Fibroblast of the conjunctiva (primary cell): ENCODE measurements at places on chromosomes 1 and 21.

DNA sequence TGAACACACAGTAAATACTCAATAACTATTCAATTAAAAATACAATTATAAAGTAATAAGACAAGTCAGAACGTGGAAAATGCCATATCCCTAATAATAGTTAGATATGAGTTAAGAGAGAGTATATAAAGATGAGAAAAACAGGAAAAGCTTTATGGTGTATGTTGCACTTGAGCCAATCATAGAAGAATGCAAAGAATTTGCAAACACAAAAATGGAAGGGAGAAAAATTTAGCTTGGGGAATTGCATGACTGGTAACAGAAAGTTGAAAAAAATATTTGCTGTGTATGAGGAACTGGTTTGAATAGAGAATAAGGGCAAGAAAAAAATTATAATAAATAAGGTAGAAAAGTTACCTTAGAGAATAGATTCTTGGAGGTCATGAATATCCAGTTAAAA is 739.6 kb upstream of the CXADR start:
- no peak for DNase-seq

GRCh38 chr1:116950517-116951199 is 40.9 kb downstream of the PTGFRN start:
- peak; percentile 35 for DNase-seq

DNA sequence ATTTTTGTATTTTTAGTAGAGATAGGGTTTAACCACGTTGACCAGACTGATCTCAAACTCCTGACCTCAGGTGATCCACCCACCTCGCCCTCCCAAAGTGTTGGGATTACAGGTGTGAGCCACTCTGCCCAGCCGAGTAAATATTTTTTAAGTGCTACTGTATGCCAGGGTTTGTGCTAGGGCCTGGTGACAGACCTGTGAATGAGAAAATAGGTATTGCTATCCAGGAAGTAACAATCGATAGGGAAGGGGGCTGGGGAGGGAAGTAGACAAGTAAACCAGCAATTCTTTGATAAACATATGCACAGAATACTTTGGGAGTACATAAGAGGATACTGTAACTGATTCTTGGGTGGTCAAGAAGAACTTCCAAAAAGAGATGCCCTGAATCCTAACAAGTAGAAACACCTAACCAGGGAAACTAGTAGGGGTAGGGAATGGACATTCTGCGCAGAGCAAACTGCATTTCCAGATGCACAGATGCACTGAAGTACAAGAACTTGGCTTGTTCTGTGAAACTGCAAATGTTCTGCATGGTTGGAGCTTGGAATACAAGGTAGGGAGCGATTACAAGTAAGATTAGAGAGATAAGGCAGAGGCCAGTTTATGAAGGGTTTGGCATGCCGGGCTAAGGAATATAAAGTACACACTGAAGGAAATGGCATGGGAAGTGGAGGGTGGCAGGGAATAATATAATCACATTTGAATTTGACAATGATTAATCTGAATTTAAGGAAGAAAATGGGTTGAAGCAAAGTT is 19.0 kb upstream of the DOCK7 start:
- DNase-seq: no peak

GRCh38 chr1:170530972-170531757 is 801 bp upstream of the GORAB start:
- DNase-seq: no peak

DNA sequence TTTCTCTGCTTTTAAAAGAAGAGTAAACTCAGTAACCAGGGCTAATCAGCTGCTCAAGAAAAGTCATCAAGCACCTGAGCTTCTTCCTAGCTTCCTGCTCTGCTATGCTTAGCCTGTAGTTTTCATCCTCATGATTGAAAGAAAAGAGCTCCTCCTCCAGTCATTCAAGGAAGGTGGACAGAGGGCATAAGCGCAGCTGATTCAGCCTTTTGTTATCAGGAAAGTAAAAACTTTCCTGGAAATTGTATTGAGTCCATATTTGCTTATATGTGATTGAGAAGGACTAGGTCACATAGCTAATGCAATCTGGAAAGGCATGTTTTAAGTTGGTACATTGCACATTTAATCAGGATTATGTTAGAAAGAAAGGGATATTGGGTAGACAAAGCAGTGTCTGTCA is 8.5 kb upstream of the BACH1 start:
- DNase-seq: no peak

DNA sequence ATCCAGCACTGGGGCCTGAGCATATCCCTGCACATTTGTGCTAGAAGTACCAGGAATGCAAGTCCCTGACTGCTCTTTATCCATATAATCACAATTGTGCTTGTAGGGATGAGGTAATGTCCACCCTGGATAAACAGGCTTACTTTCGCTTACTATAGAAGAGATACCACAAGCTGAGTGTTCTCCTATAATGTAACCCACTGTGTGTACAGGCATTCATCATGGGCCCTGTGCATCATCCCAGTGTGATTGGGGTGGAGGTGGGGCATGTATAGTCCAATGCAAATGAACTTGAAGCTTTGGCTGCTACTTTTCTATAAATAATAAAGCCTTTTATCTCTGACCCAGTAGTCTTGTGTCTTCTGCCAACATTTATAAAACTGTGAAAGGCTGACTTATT is 69.3 kb downstream of the MAN1A2 start:
- DNase-seq: no peak

- DNase-seq: no peak
Observed at GRCh38 chr1:65146908-65147423, 1.0 kb upstream of the AK4 start.

- DNase-seq: no peak
Observed at GRCh38 chr1:230679192-230679591, 34.7 kb downstream of the AGT start.

DNA sequence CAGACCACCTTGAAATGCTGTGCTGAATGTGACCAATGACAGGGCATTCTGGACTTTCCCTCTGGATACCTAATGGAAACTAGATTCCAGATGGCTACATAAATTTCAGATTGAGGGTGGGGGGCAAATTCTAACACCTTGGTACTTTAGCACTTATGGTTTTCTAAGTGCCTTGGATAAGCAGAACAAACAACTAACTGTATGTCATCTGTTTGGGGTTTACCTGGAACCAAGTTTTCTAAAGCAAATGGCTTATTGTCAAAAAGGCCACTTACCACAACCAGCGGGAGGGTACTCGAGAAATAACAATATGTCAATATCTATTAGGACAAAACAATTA is 39.1 kb downstream of the GPR3 start:
- no peak for DNase-seq

DNA sequence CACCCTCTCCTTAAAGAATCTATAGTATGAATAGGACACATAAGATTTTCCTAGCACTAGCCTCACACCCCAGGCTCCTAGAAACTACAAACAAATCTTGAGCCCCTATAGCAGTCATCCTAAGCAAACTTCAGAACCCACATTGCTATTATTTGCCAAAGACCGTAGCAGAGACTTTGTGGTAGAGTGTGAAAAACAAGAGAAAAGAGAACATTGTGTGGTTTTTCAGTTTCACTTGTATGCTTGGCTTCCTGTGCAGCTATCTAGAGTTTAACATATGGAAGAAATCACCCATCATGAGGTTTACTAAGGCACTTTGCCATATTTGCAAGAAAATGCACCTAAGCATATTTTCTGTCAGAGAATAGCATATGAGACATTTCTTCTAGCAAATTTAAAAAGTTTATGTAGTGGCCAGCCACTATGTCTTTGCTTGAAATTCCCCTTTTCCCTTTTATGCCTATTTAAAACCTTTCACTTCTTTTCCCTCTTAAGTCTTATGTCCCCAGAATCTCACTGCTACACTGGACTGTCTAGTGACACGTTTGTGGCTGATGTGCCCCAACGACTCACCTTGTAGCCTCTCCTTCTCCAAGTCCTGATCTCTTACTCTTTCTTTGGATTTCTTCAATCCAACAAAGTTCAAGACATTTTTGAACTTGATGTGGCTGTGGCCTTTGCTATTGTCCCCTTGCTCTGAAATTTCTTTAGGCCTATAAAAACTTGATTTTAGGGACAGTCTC is 25.6 kb downstream of the CCDC190 start:
- no peak for DNase-seq

GRCh38 chr1:25519624-25520023 is 23.8 kb upstream of the LDLRAP1 start:
- DNase-seq: no peak

GRCh38 chr1:152907686-152908601 is at the start of gene IVL:
Gene IVL (plus strand): TSS chr1:152908546. CDS start chr1:152909798, 1,252 bp downstream.
- no peak for DNase-seq

GRCh38 chr21:44057960-44058651 is 46.0 kb downstream of the TRAPPC10 start:
- DNase-seq: no peak

- peak; percentile 69 for DNase-seq
Observed at GRCh38 chr1:243264717-243265116, 8.9 kb downstream of the SDCCAG8 start.

- DNase-seq: no peak
Observed at GRCh38 chr1:12415038-12415466, 185.2 kb downstream of the VPS13D start.

DNA sequence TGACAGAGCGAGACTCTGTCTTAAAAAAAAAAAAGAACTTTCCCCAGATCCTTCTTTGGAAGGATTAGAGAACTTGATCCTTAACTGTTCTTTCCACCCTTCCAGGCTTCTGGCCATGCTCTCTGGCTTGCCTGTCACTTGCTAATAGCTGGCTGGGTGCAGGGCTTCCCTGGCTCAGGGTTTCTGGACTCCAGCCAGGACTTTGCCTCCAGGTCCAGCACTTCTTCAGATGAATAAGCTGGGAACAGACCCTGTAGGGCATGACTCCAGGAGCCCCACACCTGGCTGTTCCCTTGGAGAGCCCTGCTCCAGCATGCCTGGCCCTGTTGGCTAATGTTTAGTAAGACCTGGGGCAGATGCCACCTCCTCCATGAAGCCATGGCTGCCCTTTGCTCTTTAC is 3.3 kb upstream of the NT5C1A start:
- DNase-seq: no peak

GRCh38 chr1:66502086-66502485 is 31.9 kb upstream of the SGIP1 start:
- no peak for DNase-seq

DNA sequence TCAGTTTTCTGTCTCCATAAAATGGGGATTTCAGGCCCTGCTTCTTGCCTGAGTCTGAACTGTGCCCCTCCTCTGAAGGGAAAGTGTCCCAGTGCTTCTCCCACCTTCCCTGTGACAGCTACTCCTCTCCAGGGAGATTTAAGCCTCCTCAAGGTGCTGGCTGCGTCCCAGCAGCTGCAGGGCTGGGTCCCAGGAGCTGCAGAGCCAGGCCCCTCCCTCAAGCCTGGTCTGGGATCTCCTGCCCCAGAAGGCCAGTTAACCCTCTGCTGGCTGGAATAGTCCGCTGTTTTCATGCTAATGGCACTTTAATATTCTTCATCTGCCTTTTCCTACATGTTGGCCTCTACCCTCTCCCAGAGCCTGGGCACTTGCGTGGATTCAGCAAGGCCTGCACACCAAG is 99.0 kb downstream of the PLXNA2 start:
- no peak for DNase-seq

- DNase-seq: no peak
Observed at GRCh38 chr1:82400521-82400920, 599.8 kb downstream of the ADGRL2 start.

- no peak for DNase-seq
Observed at GRCh38 chr21:37967036-37967435, 50.8 kb upstream of the KCNJ6 start.
